Stimulated activated CD8-positive, alpha-beta memory T cell treated with anti-CD3 and anti-CD28 coated beads, Interleukin-15, amount 100 ng/mL, for 24 hours (primary cell): ENCODE measurements at places on chromosomes 3 and 15.

DNA sequence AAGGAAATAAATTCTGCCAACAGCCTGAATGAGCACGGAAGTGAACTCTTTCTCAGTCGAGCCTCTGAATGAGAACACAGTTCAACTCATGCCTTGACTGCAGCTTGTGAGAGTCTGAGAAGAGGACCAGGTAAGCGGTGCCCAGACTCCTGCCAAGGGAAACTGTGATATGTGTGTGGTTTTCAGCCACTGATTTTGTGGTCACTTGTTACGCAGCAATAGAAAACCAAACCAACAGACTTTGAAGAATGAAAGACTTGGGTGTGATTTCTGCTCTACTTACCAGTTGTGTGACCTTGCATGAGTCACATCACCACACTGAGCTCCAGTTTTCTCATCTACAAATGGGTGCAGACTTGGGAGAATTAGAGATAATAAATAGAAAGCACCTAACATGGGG is 30.6 kb upstream of the FAM107A start:
- DNase-seq, result no peak

DNA sequence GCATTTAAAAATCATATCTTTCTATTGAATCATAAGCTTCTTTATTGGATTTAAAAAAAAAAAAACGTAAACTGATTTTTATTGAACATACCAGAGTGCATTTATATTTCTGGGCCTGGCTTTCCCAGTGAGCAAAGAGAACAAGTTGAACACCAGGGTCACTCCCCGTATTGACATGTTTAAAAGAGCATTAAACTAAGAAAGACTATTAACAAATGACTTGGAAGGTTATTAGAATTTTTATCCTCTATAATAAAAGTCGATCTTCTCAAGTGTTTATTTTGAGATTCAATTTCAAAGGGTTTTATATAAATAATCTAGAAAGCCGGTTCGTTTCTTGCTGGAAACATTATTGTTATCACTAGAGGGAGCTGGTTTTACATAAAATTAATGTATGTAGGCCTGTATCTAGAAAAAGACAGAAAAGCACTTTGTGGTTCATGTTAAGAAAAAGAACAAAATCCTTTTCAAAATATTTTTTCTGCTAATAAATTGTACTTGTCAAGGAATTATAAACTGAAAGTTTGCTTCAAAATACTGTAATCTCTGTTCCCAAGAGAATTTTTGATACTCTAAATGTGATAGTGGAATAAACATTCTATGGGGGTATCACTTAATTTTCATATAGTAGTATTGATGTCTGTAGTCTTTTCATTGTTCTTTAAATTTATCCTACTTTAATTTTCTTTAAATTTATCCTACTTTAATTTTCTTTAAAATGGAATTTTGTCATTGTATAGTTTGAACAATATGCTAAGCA is 321.8 kb upstream of the MME start:
- DNase-seq, result no peak

DNA sequence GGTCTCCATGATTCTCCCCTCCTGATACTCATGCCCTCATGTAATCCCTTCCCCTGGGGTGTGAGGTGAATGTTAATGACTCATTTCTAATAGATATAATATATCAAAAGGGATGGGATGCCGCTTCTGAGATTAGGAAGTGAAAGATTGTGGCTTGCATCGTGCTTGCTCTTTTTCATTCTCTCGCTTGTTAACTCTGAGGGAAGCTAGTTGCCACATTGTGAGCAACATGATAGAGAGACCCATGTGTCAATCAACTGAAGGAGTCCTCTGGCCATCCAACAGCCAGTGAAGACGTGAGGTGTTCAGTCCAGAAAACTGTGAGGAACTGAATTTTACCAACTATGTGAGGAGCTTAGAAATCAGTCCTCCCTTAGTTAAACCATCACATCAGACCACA is 28.9 kb upstream of the DRD3 start:
- DNase-seq, result no peak

DNA sequence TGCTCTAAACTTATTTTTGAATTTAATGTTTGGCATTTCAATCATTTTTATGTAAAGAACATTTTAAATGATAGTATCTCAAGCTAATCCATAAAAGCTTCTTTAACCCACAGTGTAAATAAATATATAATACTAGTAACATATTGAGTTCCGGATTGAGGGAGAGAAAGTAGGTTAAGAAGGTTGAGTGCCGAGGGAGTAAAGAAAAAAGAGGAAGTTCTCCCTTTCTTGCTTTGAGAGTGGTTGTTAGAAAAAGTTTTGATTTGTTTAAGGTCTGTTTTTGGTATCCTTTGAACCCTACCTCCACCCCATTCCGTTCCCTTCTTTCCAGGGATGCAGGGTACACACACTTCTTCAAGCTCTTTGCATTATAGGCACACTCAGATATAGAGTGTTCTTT is 130.8 kb downstream of the VPS8 start:
- no peak for DNase-seq

DNA sequence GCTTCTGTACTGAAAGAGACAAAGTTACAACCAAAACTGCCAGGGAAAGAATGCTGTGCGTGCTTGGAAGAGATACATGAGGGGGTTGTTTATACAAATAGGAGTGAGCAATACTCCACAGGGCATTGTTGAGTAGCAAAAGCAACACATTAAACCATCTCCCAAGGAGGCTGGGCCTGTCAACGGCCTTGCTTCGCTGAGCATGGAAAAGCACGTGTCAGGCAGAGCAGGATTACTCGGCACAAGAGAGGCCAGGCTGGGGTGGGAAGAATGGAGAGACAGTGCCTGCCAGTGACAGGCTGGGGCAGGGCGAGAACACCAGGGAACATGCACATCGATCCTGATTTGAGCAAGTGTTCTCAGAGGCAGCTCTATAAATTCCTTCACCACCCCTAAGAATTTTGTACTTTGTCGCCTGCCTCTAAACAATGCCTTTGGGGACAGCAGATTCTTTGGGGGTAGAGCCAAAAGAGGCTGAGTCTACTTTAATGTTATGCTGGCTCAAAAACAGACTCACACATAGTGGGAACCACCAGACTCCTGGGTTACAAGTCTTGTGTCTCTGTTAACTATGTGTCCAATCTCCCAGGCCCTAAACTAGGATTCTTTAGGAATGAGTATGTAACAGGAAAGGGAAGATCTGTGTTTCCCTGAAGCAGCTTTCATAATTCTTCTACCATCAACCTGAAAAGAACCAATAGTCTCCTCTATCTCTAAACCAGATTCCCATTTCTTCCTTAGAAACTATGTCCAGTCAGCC is 67.2 kb downstream of the LIPC start:
- no peak for DNase-seq

DNA sequence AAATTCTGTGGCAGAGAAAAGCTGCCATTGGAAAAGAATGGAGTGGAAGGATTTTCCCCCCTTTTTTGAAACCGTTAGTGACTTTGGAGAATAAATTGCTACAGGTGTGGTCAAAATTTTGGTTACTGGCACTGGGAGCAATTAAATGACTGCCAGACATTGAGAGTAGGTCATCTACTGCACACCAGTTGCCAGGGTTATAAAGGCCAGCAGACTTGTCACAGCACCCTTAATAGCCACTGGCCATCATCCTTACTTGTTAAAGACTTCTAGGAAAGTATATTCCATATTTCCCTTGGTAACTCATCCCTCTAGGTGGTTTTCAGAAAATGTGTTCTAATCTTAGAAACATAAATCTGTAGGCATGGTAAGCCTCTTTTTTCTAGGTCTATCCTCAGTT is 8.0 kb downstream of the PIK3CA start:
- DNase-seq, result no peak

DNA sequence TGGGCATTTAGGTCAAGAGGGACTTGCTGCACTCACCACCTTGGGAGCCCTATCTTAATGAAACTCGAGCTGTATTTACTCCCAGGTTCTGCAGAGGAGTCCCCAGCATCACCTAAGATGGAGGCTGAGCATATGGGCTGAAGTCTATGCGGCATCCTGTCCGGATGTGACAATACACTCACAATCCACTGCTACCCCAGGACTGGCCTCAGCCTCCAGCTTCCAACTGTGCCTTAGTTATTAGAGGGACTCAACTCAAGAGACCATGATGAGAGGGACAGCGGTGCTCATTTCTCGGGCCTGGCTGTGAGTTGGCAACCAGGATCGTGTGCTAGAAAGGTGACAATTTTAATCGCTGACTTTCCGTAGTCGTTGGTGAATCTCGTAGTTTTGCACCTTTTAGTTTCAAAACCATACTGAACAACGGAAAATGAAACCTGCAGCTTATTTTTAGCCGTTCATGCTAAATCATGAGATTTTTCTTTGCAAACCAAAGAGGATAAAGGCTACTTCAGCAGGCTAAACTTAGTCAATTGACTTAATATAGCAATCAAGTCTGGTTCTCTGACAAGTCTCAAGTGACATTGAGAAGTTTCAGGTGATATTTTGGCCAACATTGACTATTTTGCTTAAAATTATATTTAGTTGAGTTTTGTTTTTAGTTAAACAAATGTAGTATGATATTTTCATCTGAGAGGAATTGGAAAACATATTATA is 11.1 kb downstream of the ZBTB38 start:
- DNase-seq, result no peak

DNA sequence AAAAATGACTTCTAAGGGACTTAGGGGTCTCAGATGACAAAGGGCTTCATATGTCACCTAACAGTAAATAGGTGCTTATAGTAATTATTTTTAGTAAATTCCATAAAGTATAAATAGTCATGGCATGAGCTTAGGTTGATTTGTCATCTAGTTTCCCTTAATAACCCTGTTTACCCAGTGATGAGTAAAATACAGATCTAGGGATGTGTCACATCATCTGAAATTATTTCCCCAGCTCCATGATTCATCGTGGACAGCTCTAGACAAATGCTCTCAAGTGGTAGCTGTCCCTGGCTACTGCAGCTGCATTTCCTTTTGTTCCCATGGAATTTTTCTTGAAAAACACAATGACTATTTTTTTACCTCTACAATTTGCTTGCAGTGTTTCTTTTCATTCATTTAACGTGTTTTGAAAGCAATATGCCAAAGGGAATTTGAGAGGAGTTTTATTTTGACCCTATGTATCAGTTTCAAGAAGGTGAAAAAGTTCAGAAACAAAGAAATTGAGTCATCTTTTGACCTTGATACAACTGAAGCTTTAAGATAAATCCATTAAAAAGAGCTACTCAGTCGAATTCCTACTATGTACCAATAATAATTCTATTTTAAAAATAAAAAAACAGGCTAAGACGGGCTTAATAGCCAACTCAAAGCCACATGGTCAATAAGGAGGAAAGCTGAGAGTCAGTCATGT is 241.6 kb downstream of the KCNMB2 start:
- DNase-seq, result no peak
